ENCODE measurements at places on chromosomes 13 and 19. TPM values are rescaled to one million over a fixed set of nuclear protein-coding genes. Genes with fewer than 3 reads are reported as not detected.

Gene NLRP12
- total RNA-seq, result 0.16 TPM

Gene ATP4B
- not detected for total RNA-seq

Gene LIM2
- total RNA-seq, result not detected

GRCh38 chr13:20126541-20127261, 34.2 kb downstream of the GJA3 start:
- no peak for DNase-seq

DNA sequence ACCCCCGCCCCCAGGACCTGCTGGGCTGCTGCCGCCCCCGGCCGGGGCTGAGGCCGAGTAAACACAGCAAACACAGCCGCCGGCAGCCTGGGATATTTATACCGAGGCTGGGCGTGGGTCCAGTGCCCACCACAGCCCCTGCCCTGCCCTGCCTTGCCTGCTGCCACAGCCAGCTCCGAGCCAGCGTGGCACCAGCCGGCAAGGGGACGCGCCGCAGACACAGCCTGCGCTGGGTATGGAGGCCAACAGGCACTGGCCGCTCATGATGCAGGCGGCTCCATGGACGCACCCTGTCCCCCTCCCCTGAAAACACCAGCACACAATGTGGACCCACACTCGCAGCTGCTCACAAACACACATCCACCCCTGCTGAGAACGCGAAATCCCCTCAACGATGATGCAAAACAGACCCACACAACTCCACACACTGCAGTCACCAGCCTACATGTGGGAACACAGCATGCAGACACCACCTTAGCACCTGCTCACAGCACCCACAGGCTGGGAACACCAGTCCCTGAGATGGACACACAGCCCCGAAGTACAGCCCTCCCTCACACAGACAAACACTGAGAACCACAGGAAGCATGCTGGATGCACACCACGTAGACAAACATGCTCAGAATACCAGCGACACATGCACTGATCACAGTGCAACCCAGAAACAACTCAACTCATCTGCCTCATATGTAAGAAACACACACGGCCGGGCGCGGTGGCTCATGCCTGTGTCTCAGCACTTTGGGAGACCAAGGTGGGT, 16.2 kb downstream of the CCDC97 start:
- DNase-seq, result peak; percentile 43
